ENCODE measurements at places on chromosomes 7 and 10.
A peak's percentile ranks its signal among the peaks of the same experiment; 100 is the strongest.

DNA sequence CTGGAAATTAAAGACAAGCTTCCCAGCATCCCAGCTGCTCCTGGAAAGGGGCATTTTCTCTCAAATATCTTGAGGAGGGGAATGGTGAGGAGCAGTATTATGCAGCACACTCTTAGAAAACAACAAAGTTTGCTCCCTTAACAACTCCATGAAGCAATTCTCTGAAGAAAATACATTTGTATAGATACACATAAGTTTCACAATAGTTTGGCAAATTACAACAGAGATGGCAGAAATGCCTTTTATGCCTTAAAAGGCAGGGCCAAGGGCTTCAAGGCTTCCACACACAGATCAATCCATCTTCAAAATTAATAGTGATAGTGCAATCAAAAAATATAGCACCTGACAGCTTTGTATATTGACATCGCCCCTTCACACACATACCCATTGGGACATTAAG is 12.2 kb downstream of the DGKI start:
- DNase-seq: no peak

- no peak for DNase-seq
These were observed 471.7 kb downstream of the GRM8 start for GRCh38 chr7:126780993-126781392.

DNA sequence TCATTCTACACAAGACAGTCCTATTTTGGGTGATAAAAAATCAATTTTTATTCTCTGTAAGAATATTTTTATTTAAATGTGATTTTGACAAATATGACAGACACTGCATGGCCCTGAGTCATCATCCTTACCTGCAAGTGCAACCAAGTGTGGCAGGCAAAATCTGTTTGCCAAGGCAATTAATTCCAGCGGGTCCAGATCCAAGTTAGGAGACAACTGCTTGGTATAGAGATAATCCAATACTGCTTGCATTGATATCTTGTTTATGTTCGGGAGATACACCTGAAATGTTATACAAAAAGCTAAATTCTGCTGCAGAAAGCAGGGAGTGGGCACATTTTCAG is 66.2 kb downstream of the RHOBTB1 start:
- DNase-seq: no peak

DNA sequence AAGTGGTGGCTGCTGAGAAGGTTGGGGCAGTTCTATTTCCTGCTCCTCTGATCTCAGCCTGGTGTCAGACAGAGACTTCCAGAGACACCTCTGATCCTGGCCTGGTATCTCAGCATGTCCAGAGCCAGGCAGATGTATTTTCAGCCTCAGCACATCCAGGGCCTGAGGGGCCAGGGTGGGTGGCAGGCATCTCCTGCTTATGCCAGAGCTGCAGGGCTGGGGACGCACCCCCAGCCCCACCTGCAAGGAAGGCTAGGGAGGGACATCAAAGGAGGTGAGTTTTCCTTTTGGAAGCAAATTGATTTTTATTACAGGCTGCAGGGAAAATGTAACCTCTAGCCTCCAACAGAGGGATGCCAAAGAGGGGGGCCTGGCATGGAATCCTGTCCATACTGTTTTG is 36.7 kb downstream of the CFAP46 start:
- DNase-seq: no peak

DNA sequence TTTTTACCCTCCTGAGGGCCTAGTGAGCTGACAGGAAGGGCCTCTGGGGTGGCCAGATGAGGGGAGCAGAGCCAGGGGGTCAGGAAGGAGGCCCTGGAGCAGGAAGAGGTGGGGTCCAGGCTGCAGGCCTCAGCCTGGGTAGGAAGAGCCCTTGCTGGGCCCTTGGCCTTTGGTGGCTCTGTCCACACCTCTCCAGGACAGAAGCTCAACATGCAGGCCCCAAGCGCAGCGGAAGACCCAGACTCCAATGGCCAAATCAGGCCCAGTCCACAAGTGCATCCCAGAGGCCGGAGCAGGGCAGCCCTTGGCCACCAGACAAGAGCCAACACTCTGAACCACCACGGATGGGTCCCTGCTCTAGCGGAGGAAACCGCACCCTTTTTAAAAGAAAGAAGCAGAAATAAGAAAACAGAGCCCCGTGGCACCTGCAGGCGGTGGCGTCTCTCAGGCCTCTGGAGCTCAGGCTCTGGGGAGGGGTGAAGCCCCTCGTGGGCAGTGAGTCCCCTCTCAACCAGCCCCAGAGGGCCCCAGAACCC is 52.8 kb downstream of the FOXL3 start:
- DNase-seq: no peak

GRCh38 chr7:123494193-123494796 is 40.1 kb downstream of the IQUB start:
- peak; percentile 43 for DNase-seq

- no peak for DNase-seq
These were observed 8.6 kb downstream of the YAE1 start for GRCh38 chr7:39574673-39575349.

DNA sequence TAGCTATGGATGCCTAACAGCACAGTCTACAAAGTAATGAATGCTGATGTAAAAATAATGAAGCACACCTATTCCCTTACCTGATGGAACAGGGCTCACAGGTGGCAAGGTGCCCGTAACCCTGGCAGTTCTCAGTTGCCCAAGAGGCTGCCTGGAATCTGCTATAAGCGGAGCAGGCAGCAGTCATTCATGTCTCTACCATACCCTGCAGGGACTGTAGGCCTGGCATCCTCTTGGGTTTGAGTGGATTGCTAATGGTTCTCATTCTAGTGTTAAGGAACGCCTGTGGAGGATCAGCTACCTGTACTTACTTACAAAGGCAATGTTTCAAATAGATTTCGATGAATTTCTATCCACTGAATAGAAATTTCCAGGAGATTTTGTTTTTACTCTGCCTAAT is 38.4 kb downstream of the BAIAP2L1 start:
- no peak for DNase-seq

DNA sequence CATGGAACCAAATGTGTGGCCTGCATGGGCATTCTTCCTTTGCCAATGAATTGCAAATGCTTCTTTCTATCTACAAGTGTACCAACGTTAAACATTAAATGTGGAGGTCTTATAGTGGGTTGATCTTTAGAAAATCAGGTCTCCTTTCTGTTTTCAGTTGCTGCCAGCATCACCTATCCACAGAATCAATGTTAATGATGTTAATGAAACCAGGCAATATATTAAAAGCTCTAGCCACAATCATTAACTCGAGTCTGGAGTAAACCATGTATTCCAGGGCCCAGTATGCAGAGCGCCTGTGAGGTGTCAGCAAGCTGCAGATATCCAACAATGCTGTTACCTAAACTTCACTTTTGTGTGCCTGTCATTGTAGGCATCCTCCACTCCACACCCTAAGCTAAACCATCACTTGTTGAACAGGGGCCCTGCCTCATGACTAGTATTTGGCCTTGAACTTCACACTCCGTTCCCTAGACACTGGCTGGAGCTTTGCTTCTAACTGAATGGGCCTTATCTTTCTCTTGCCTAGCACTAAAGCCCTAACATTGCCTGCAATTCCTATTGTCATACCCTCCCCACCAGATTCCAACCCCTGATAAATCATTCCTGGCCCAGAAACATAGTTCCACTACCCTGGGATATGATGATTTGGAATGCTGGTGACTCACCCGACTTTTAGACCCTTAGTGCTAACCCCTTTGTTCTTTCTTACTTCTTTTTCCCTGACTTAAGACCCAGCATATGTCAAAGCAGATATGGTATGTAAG is 24.3 kb upstream of the ITGB8 start:
- peak; percentile 65 for DNase-seq

DNA sequence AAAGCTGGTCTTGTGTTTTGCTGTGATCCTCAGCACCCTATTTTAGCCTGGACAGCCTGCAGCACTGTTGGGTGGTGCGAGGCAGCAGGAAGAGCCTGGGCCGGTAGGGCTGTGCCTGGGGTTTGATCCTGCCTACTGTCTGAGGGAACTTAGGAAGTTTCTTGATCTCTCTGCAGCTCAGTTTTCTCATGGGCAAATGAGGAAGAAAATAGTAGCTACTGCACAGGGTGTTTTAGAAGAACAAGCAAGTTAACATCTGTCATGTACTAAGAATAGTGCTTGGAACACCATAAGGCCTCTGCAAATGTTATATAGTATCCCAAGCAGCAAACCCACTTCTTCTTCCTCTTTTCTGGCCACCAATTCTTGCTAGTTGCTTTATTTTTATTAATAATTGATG is 12.0 kb upstream of the AGR2 start:
- DNase-seq: no peak

DNA sequence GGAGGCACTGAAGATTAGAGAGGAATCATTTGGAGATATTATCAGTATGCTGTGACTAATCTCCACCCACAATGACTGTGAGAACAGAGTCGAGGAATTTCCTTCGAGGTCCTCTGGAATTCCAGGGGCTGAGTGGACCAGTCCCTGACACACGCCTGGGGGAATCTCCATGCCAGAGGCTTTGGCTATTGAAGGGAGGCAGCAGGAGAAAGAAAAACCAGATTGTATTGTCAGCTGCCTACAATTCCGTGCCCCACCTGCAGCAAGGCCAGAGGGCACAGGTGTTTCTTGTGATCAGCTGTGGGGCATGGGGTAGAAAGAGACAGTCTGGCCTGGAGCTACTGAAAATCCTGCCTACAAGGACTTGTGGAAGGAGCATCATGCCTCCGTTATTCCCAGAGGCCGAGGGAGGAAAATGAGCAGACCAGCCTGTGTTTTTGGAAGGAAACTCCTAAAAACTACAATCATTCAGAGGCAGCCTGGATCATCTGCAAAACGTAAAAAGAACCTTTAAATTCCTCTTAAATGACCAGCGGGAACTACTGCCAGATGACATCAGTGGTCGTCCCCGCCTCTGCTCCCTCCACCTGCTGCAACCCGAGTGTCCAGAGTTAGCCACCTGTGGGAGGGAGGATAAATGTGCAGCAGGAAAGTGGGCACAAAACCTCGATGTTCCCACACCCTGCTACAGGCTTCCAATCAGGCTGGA is 25.4 kb upstream of the ANK3 start:
- peak; percentile 85 for DNase-seq

GRCh38 chr10:26554246-26554645 is 116.1 kb downstream of the APBB1IP start:
- DNase-seq: no peak

- DNase-seq: no peak
These were observed 214.9 kb upstream of the ZMIZ1 start for GRCh38 chr10:78853864-78854263.

- no peak for DNase-seq
These were observed 1.4 kb downstream of the KIN start for GRCh38 chr10:7786430-7786829.

DNA sequence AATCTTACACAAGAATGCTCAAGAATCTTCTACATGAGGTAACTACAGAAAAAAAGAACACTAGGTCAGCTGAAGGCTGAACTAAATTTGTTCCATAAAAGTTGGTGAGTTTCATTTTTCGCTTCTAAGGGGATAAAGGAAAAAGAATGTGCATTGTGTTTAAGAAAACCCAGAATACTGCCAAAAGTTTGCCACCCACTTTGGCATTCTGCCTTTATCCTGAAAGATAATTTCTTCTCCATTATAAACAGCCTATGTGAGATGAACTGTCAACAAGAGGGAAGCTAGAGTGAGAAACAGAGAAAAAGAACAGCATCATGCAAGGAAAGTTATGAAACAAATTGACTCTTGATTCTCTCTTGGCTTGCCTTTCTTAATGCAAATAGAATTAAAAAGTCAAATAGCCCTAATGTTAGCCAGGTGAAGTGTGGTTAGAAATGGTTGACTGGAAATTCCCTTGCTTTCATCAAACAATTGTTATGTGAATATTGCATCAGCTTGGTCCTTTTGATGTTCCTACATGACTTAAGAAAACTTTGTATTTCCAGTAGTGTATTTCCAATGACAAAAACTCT is 25.8 kb downstream of the STEAP1 start:
- peak; percentile 61 for DNase-seq

- no peak for DNase-seq
These were observed 280.9 kb upstream of the AKR1E2 start for GRCh38 chr10:4545062-4545461.

DNA sequence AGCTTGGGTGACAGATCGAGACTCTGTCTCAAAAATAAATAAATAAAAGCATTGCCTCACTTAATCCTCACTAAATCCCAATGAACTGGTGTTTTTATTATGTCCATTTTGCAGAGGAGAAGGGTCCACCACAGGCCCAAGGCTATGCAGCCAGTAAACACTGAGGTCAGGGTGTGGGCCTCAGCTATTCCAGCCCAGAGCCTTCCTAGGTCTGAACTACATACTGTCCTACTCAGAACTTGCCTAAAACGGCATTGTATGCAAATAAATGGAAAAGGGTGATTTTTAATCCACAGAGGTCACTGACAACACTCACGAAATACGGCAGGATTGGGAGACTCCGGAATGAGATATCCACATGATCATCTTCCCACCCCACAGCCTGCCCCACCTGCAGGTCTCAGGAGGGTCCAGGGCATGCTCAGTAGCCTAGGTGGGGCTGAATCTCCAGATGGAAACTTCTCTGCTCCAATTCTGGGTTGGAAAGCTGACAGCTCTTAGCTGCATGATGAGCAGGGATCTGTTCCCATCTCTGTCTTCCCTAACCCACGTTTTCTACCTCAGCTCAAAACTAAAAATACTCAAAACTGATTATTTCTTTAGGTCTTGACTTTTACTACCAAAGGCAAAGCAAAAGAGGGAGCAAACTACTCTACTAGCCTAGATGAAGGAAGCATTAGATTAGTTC is 121.0 kb downstream of the SORBS1 start:
- no peak for DNase-seq

DNA sequence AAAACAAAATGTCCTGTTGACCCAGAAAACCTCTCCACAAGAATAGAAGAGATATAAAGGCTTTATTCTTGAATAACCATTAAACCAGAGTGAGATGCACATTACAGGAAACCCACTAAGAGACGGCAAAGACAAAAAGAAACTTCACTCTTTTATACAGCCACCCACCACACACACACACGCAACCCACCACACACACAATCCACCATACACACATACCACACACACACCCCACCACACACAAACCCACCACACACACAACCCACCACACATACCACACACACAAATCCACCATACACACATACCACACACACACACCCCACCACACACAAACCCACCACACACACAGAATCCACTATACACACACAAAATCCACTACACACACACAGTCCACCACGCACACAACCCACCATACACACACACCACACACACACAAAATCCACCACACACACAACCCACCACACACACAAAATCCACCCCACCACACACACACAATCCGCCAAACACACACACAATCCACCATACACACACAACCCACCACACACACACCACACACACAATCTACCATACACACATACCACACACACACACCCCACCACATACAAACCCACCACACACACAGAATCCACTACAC is 9.5 kb upstream of the REPIN1 start:
- no peak for DNase-seq

DNA sequence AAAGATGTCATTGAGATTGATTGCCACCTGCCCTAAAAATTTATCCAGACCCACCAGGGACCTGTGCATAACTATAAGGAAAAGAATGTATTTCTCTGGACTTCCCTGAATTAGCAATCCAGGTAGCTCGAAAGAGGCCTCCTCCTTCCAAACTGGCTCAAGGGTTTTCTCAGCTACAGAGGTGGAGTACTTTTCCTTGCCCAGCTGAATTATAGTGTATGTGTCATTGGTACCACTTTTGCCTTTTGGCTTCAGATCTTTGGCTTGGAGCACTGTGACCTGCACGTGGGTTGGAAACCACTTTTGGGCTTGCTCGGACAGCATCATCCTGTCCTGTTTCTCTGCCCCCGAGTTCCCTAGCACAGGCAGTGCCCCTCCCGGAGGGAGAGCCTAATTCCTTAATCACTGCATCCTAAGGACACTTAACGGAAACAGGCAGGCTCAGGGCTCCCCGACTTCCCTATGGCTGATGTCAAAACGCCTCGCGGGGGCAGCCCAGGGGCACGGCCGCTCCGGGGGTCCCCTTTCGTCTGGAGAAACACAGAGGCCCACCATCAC is 825 bp downstream of the RAB11FIP2 start:
- DNase-seq: peak; percentile 38

Measured in astrocyte of the spinal cord (primary cell).